NCI-H187 treated with DMSO at 0.1 percent for 48 hours (cell line): ENCODE measurements at places on chromosomes 1 and 21.

DNA sequence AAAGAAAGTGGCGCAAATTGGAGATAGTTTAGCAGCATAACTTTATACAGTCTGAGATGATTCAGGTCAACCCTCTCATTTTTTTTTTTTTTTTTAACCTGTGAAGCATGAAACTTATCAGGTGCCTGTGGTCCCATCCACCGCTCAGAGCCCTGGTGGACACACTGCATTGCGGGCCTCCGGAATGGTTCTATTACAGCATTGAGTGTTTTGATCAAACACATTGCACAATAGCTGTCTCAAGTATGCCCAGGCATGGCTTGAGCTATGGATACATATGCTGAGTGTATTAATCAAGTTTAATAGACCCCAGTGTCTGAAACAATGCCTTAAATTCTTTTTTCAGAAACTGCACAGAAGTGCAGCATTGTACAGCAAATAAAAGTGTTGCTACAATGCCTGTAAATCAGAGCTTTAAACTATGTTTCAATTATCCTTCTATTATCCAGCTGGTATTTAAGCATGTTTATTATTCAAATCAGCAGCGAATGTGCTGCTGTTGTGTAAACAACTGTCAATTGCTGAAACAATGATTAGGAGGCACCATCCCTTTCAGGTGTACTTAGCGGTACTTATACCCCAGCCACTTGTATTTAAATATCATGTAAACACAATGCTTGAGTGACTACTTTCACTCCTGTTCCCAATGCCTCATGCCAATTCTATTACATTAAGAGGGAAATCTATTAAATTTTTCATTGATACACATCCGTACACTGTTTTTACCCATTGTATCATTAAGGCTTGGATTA, 456.6 kb downstream of the RPS6KC1 start:
- DNase-seq: no peak

DNA sequence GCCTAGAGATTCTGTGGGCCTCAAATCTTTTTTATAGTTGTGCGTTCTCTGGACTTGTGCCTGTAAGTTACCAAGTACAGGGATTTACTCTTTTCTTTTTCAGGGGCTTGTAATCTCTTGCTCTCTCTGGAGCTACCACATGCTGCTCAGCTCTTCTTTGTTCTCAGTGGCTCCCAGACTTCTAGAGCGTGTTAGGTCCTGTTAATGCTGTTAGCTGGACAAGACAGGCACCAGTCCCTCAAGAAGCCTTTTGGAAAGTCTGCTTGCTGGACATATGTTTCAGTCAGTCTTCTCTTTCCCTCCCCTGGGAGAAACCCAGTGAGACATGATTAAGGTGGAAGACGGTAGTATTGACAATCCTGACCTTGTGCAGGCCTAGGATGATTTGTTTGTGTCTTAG, 29.4 kb downstream of the KCNK2 start:
- DNase-seq: no peak

- no peak for DNase-seq
Observed at GRCh38 chr1:12615865-12616708, 1.9 kb downstream of the DHRS3 start.

DNA sequence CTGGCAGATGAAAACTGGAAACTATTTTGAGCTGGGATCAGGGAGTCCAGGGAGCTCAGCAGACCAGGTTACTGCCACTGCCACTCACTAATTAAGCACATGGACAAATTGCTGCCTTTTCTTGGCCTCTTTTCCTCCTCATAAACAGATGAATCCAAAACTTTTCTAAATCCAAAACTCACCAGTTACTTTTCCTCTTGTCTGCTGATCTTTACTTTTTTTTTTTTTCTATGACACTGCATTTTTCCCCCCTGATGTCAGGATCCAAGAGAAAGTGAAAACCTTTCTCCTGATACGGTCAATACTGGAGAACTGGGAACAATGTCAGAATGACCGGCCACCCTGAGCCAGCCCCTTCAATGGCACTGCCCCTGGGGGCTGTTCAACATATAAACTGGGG, 405.8 kb downstream of the DUSP10 start:
- DNase-seq: no peak

GRCh38 chr1:2135441-2135841, 59.1 kb downstream of the FAAP20 start:
- DNase-seq: no peak

GRCh38 chr1:31041529-31041928, 24.0 kb downstream of the PUM1 start:
- no peak for DNase-seq

DNA sequence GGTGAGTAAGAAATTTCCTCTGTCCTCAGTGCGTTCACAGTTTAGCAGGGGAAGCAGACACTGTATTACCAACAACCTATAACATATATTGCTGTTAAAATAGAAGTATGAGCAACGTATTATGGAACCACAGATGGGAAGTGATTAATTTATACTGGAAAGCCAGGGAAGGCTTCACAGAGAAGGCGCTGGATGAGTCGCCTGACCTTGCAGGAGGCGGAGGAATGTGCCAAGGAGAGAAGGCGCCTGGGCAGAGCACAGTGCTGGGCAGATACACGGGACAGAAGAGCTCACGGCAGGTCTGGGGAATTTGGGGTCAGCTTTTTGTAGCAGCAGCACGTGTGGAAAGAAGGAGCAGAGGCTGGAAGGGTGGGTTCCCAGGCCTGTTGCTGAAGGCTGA, 116.3 kb downstream of the DHRS3 start:
- DNase-seq: no peak

GRCh38 chr1:97088391-97088790, 366.8 kb downstream of the PTBP2 start:
- no peak for DNase-seq

DNA sequence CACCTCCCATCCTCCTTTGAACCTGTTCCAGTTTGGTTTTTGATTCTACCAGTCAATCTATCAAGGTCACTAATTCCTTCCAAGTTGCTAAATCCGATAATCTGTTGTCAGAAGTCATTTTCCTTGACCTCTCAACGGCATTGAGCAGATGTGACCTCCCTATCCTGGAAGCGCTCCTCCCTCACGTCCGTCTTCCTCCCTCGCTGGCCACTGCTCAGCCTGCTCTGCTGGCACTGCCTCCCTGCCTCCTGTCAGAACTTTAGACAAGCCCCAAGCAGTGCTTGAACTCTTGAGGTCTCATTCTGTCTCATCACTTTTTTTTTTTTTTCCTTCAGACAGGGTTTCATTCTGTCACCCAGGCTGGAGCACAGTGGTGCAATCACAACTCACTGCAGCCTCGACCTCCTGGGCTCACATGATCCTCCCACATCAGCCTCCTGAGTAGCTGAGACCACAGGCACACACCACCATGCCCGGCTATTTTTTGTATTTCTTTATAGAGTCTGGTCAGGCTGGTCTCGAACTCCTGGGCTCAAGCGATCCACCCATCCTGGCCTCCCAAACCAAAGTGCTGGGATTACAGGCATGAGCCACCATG, 4.4 kb upstream of the ACOT7 start:
- DNase-seq: no peak

- no peak for DNase-seq
Observed at GRCh38 chr1:86856196-86856595, 57.7 kb downstream of the SELENOF start.

DNA sequence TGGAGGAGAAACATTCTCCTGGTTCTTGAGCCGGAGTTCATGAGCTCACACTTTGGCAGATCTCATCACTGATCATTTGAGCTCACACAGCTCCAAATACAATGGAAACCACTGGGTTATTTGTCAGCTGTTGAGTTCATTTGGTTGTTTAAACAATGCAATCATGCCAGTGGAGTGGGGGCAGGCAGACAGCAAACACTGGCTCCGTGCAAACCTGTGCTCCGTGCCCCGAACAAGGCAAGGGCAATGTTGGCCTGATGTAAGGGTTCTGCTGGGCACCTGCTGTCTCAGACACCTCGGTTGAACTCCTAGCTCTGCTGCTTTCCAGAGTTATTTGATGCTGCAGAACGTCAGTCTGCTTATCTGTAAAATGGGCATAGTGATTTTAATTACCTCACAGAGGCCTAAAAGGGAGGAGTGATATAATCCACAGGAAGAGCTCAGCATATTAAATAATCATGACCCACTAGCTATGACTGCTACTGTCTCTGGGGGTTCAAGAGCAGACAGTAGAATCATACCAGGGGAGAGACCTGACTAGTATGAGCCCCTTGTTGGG, 20.0 kb upstream of the CLIC6 start:
- DNase-seq: no peak

GRCh38 chr1:42930178-42931107, 28.2 kb downstream of the SLC2A1 start:
- DNase-seq: no peak

DNA sequence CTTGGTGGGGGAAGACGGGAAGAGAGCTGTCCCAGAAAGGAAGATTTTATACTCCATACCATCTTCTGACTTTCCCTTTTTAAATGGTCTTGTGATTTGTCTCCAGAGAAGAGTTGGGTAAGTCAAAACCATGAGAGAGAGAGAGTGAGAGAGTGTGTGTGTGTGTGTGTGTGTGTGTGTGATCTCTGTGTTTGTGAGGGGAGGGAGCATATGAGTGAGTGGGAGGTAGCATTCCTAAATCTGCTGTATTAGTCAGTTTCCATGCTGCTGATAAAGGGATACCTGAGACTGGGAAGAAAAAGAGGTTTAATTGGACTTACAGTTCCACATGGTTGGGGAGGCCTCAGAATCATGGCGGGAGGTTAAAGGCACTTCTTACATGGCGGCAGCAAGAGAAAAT, 102.0 kb upstream of the VANGL1 start:
- DNase-seq: no peak

GRCh38 chr1:173164686-173165085, 42.4 kb downstream of the TNFSF4 start:
- no peak for DNase-seq

GRCh38 chr1:218365226-218365999, 20.3 kb downstream of the TGFB2 start:
- DNase-seq: no peak

DNA sequence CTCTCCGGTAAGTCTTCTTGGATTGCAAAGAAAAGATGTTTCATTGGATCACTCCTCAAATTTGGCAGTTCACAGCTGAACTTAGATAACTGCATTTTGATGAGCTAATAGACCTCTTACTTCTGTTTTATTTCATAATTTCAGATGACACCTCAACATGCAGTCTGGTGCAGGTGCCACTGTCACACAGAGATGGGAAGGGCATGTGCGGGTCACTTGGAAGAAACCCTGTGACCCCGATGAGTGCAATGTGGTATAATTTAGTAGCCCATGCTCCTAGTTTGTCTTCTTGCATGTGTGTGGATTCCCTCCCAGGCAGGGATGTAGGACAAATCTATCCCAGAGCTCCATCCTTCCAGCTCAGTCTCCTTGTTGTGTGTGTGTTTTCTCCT, 481 bp upstream of the SLAMF1 start:
- DNase-seq: no peak

- no peak for DNase-seq
Observed at GRCh38 chr21:15139898-15140297, 75.1 kb upstream of the NRIP1 start.

DNA sequence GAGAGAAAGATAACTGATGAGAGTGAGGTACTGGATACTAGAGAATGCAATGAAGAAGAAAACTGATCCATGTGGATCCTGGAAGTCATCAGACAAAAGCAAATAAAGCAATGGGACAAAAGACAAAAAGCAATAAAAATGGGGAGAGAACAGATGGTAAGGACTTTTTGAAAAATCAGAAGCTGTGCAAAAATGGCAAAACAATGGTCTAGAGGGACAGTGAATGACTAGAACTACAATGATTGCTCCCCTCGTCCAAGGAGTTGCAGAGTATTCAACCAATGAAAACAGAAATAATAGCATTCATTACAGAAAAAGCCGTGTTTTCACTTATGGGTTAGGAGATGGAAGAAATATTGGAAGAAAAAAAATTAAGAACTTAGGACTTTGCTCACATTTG, 18.5 kb downstream of the LUZP1 start:
- no peak for DNase-seq

DNA sequence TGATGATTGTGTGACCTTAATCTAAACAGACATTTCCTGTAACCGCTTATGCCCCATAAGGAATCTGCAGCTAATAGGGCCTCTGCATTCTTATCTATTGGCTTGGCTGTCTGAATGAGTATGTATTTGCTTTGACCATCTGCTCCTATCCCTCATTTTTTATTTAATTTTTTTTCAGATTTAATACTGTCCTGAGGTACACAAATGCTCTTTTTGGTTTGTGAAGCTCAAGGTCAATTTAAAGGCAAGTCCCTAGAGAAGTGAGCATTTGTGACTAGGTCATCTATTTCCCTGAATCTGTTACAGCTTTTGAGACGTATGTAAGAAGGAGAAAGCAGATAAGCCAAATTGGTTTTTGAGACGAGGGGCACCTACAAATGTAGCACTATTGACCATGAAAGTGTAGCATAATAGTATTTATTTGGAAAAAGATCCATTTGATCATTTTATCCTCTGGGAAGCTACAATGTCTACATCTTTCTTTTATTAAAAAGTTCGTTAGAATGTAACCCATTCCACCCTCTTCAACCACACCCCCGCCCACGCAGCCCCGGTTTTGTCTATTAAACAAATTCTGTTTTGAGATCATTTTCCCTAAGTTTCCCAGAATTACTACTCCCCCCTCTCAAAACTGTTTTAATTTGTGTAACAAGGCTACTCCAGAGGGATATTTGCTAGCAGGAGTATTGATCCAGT, 69.2 kb upstream of the HSPA13 start:
- no peak for DNase-seq

- no peak for DNase-seq
Observed at GRCh38 chr1:209883341-209883971, 54.6 kb upstream of the SYT14 start.

DNA sequence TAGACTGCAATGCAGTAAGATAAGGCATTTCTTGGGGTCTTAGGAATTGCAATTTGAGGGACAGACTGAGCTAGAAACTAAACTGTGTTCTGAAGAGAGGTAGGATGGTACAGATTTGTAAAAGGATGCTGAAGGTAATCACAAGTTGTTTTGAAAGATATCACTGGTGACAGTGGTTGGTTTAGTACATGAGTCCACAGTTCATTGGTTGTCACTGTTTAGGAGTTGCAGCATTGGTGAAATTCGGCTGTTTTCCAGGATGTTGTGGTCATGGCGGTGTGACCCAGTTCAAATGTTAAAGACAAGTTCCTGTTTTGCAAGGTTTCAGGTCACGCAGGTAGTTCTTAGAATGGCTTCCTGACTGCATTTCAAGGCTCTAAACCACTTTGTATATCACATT, 292.8 kb upstream of the B3GALT2 start:
- no peak for DNase-seq

DNA sequence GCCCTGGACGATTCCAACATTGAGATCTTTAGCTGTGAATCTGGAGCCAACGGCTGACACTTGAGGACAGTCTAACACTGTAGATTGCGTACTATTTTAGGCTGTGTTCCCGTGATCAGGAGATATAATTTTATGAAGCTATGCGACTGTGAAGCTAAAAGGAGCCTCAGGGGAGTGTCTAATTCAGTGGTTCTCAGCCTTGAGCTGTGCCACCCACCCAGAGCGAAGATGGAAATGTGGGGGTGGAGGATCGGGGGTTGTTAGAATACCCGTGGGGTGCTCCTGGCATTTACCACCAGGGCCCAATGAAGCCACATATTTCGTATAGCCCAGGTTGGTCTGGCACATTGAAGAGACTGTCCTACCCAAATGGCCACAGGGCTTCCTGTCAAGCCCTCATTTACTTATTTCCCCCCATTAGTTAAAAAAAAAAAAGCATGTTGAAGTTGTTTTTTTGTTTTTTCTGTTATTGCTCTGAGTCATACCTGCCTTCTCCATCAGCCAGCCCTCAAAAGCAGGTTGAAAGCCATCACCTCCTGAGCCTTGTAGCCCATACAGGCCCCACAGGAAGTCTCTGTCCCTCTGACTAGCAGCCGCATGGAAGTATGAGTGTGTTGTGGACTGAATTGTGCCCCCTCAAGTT, 141.7 kb downstream of the GALNT2 start:
- DNase-seq: no peak

GRCh38 chr1:185644531-185644930, 89.7 kb upstream of the HMCN1 start:
- no peak for DNase-seq
